H1 (cell line): ENCODE measurements at places on chromosomes 7 and 10.

GRCh38 chr10:123136806-123137642 is 1.3 kb downstream of the HMX3 start:
- DNase-seq = peak; percentile 80

DNA sequence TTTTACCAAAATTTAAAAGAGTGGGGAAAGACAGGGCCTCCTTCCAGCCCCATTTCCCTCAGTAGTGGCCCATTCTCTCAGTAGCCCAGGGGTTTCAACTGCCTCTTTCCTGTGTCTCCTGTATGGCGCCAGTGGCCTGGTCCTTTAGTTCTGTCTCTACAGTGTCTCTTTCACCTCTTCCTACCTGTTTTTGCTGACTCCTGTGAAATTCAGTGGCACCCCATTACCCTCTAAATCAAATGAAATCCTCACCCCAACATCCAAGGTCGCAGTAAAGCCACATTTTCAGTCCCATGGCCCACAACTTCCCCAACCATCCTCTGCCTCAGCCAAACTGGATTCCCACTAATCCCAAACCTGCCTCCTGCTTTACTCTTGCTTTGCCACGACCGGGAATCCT is 200.7 kb downstream of the IPMK start:
- DNase-seq = no peak

DNA sequence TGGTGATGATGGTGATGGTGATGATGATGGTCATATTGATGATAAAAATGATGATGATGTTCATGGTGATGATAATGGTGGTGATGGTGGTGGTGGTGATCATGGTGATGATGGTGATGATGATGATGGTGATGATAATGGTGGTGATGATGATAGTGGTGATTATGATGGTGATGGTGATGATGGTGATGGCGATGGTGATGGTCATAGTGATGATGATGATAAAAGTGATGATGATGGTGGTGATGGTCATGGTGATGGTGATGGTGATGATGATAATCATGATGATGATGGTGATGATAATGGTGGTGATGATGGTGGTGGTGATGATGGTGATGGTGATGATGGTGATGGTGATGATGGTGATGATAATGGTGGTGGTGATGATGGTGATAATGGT is 478.7 kb downstream of the TYW1 start:
- DNase-seq = no peak

DNA sequence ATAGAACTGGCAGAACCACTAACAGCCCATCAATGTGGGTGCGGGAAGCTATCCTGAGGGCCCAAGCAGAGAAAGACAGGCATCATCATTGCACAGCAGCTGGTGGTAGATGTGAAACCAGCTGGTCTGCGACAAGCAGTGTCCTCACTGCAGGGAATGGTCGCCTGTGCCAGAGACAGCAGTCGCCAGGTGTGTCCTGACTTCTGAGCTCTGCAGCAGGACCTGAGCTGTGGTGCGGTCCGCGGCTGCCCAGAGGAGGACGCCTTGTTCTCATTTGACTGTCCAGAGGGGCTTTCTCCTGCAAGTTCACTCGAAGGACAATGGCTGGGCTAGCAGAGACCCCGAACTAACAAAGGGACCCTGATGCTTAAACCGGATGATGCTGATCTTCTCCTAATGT is 97.4 kb downstream of the LRRC18 start:
- DNase-seq = no peak

- DNase-seq = no peak
Observed at GRCh38 chr7:117564080-117564479, 84.3 kb downstream of the CFTR start.

- no peak for DNase-seq
Observed at GRCh38 chr10:58653139-58653538, 140.5 kb downstream of the BICC1 start.
